Activated T-cell treated with anti-CD3 and anti-CD28 coated beads for 48 hours (primary cell): ENCODE measurements at places on chromosomes 6 and 20.

- DNase-seq: peak; percentile 76
Measured at GRCh38 chr6:90078513-90079289, 184.4 kb downstream of the GJA10 start.

DNA sequence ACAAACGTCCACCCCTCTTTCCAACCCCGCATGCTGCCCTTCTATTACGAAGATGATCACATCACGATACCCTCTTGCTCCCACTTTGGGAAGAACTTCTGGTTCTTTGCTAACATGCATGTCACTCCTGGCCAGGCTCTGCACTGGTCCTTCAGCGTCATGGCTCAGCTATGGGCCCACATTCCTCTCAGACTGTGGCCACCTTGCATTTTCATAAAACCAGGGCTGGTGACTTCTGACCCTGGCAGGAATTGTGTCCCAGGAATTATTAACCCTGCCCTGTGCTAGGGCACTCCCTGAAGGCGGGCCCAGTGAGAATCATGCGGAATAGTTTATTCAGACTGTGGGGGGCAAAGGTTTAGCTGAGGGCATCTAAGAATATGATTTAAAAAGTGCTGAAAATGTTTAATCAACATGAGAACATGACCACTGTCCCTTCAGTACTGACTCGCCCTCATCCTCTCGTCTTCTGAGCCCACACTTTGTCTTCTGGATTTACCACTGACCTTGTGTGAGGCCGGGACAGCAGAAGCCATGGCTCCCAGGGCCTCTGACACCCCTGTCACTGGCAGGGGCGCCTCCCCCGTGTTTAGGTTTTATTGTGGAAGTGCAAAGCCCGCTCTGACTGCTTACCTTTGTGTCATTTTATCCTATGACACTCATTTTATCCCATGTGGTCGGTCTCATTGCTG is 38.1 kb upstream of the THBS2 start:
- DNase-seq: no peak

DNA sequence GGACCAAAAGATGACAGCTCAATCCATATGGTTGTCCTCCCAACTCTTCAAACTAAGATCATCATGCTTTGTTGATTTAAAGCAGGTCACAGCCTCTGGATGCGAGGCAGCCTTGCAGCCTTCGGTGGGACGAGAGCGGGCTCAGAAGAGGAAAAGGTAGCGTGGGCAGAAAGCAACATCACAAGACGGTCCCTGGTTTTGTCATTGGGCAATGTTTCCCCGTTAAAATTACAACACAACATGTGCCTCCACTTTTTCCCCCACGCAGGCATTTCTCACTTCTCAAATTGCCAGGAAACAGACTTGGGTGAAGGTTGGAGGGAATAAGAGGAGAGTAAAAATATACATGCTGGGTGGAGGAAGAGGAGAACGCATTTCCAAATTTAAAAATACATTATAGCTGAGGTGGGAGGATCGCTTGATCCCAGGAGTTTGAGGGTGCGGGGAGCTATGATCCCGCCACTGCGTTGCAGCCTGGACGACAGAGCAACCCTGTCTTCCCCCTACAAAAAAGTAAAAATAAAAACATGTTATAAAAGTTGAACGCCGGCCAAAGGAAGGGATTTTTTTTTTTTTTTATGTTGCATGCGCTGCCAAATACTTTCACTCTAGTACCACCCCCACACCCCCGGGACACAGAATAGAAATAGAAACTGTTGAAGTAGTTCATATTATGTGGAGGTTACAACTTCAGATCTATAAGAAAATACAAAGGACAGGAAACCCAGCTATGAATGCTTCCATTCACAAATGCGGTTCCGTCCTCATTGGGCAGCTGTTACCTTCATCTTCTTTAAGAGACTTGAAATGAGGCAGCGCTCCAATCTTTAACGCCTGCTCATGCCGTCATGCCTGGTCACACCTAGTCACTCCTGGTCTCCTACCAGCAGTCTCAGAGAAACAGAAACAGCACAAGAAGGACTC is 13.9 kb upstream of the NAA20 start:
- no peak for DNase-seq

DNA sequence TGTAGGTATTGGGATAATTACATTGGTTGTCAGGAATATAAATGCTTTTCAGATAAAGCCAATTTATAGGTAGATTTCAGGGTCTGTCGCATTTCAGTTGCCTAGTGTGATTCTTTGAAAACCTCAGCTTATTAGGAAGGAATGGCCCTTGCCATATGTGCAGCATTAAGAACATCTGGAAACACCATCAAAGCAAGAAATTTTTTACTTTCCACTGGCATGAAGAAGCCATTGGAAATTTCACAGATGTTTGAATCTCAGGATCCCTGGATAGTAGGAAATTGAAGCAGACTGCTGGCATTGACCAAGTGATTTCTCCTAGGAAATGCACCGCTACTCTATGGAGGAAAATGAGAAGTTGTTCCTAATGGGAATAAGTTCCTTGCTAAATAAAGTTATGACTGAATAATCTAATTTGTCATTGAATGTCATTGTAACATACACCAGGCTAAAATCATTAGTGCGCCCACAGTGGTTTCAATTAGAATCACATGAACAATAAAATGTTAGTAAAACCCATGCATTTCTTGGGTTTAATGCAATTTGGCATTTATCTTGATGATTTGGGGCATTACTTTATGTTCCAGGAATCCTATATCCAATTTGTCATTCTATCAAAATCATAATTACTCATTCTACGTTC is 950.1 kb downstream of the EPHA7 start:
- DNase-seq: no peak

DNA sequence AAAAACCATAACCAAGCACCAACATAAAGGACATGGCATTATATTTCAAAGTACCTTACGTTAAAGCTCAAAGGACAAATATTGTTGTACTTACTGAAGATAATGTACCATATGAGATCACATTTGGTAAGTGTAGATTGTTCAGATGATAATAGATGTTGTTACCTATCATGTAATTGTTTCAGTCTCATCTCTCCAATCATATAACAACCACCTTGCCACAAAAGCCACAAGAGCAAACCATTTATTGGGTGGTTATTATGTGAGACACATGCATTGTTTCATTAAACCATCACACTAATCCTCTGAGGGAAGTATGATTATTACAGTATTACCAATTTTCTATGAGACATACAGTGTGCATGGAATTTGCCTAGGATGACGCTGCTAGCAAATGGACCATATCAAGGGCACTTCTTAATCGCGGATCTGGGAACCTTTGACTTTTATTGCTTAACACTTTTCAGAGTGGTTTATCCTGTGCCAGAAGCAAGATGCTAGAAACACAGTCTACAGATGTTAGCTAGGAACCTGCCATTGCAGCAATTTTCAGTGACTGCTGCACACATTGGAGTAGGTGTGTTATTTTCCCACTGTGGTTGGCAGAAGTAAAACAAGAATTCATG is 149.8 kb upstream of the AKIRIN2 start:
- DNase-seq: no peak

DNA sequence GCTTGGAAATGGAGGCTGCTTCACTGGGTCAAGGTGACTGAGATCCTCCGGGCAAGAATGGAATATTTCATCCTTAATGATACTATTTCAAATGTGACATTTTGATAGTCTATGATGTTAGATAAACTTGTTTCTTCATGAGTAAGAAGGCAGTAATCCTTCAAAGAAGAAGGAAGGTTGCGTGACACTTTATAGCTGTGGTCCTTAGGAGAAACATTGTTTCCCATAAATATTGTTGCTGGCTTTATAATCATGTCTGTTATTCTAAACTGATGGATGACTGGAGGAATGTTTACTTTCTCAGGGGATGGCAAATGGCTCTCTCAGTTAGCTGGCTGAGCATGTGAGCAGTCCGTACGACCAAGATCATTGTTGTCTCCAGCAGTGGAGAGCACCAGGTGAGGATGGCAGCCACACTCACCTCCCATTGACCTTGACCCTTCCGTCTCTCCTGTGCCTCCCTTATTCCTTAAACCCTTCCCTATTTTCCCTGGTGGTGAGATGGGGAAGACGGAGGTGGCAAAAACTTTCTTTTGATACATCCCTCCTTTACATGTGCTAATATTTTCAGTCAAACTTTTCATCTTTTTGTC is 171.2 kb upstream of the OLIG3 start:
- no peak for DNase-seq

GRCh38 chr6:6688283-6688682 is 99.8 kb downstream of the LY86 start:
- no peak for DNase-seq

- peak; percentile 10 for DNase-seq
Measured at GRCh38 chr6:71289039-71289801, 609 bp downstream of the OGFRL1 start.

DNA sequence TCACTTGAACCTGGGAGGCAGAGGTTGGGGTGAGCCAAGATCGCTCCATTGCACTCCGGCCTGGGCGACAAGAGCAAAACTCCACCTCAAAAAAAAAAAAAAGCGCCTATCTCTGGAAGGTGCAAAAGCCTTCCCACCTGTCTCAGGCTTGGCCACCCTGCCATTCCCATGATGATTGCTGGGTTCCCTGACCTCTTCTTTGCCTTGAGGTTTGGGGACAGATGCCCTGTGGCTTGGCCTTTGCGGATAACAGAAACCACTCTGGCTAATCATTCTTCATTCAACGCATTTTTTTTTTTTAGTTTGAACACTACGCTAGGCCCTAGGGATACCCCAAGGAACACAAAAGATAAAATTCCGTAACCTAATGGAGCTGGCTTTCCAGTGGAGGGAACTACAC is 6.8 kb upstream of the HMGA1 start:
- DNase-seq: no peak

- DNase-seq: no peak
Measured at GRCh38 chr6:5208057-5208456, 52.7 kb downstream of the LYRM4 start.

DNA sequence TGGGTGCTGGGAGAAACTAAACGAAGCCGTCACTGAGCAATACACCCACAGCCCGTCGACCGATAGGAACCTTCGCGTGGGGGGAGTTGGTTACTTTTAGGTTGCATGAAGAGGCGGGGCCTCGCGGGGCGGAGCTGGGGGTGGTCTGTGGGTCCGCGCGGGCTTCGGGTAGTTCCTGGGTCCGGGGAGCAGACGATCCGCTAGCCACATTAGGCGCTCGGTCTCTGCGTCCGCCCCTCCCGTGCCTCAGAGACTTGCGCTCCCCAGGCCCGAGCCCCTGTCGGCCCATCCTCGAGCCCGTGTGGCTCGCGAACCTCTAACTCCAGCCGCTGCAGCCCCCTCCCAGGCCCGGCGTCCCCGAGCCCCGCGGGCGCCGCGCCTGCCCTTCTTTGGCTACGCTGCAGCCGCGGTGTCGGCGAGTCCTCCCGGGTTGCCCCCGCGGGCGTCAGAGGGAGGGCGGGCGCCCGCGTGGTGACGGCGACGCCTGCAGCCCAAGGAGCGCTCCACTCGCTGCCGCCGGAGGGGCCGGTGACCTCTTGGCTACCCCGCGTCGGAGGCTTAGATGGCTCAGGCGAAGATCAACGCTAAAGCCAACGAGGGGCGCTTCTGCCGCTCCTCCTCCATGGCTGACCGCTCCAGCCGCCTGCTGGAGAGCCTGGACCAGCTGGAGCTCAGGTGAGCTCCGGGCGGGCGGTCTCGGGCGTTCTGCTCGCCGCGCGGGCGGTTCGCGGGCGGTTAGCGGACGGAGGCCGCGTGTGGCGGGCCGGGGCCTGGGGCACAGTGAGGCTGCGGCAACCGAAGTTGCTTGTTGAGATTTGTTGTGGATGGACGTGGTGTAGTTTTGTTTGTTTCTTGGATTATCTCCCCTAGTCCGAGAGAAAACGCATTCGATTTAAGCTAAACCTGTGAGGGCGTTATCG is at the start of gene BAG2:
TSS of gene BAG2 (plus strand) at position 191 of the 920 bp plus-strand sequence. CDS start at position 563, 372 bp downstream.
- DNase-seq: peak; percentile 87

DNA sequence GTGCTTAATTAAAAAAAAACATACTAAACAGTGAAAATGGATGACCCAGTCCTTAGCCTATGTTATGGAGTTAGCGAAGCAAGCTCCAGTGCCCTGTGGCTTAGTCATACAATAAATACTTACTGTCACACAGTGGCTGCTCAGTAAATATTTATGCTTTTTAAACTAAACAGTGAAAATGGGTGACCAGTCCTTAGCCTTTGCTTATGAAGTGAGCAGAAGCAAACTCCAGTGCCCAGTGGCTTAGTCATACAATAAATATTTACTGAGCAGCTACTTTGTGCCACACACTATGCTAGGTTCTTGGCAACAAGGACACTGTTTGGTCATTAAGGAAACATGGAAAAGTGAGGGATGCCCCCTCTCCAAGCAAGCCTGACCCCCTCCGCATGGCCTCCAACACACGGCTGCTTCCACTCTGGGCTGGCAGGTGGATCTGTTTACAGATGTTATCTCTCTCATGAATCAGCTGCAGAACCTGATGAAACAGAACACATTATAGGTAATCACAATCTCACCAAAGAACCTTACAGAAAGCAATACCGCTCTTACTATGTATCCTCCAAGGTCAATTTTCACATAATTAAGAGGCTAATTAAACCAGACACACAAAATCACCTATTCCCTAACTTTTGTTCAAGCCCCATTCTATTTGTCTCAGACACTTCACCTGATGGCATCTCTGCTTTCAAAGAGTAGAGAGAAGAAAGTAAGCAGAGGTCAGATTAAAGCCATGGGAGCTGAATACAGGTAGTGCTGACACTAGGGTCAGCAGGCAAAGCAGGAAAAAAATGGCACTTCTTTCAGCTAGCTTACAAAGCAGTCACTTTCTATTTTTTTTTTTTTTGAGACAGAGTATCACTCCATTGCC is 27.3 kb downstream of the CDK5RAP1 start:
- DNase-seq: no peak

DNA sequence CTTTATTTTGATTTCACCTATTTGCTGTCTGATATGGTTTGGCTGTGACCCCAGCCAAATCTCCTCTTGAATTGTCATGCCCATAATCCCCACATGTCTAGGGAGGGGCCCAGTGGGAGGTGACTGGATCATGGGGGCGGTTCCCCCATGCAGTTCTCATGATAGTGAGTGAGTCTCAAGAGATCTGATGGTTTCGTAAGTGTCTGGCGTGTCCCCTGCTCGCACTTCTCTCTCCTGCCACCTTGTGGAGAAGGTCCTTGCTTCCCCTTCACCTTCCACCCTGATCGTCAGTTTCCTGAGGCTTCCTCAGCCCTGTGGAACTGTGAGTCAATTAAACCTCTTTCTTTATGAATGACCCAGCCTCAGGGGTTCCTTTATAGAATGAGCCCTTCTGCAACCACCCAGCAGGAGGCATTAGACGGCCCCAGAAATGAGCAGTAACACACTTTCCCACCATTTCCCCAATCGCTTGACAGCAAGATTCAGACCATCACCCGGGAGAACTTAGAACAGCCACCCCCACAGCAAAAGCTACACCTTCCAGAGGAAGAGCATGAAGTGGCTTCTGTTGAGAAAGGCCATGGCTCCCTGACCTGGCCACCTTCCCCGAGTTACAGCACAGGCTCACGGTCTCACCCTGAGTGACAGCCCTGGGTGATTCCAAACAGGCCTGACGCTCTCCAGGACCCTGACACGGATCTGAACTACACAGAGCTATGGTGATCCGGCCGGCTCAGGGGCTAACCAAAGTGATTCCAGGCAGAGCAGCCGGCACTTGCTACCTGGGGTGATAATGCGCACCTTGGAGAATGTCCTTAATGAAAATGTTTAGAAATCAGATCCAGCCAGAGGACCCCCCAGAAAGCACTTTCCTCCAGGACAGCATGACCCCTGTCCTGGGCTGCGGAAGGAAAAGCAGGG is 131.2 kb upstream of the CDH4 start:
- DNase-seq: peak; percentile 27
